B cell (primary cell): ENCODE measurements at places on chromosomes 11 and 22.

GRCh38 chr22:46851941-46852340 lies 89.5 kb downstream of the TBC1D22A start:
- no peak overlapping the region for H3K4me3 ChIP-seq
- no peak overlapping the region for H3K27ac ChIP-seq

- no peaks in the 10 kb centered on the region for H3K27me3 ChIP-seq
- no peak for DNase-seq
- no peaks in the 10 kb centered on the region for H3K4me1 ChIP-seq
- no peaks in the 10 kb centered on the region for H3K36me3 ChIP-seq
- H3K4me3 ChIP-seq: no peak overlapping the region
Observed at GRCh38 chr11:101582989-101583250, 887 bp downstream of the TRPC6 start.

DNA sequence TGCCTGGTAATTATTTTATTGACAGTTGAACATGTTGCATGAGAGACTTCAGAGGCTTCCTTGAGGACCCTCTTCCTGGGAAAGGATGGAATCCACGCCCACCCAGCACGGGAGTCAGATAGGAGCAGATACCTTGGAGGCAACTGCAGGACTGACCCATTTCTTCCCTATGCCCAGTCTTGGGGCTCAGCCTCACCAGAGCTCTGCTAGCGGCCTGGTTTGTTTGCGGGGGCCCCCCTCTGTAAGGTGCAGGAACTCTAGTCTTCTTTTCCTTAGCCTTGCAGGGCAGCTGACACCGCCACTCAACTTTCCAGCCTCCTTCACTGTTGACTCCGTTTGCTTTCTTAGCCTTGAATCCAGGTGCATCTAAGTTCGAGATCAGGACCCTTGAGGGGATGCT lies 1032.8 kb downstream of the BRD1 start:
- no peak for DNase-seq
- no peak overlapping the region for H3K27ac ChIP-seq
- no peaks in the 10 kb centered on the region for H3K4me1 ChIP-seq
- H3K27me3 ChIP-seq: no peaks in the 10 kb centered on the region

- H3K27ac ChIP-seq: no peak overlapping the region
- H3K4me1 ChIP-seq: peaks cover 5% of the 10 kb centered on the region
- no peaks in the 10 kb centered on the region for H3K27me3 ChIP-seq
- H3K4me3 ChIP-seq: no peak overlapping the region
- H3K36me3 ChIP-seq: no peaks in the 10 kb centered on the region
Observed at GRCh38 chr11:45171550-45171949, 25.1 kb downstream of the PRDM11 start.

DNA sequence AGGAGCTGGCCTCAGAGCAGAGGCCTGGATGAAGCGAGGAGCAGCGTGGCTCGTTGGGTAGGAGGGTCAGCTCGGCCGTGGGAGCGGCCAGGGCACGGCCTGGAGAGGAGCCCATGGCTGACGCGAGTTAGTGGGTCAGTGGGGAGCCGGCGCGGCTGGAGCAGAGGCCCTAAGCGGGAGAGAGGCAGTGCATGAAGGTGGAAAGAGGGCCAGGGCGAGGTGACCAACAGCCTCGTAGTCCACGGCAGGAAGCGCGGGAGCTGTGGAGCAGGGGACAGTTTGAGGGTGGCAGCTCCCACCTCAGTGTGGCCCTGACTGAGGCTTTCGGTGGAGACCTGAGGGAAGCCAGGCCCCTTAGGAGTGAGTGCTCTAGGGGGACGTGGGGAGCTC lies 24.1 kb downstream of the DCPS start:
- peaks cover 36% of the 10 kb centered on the region for H3K36me3 ChIP-seq
- no peak overlapping the region for H3K27ac ChIP-seq
- H3K4me3 ChIP-seq: no peak overlapping the region
- H3K4me1 ChIP-seq: no peaks in the 10 kb centered on the region
- DNase-seq: no peak

- peaks cover 29% of the 10 kb centered on the region for H3K4me1 ChIP-seq
- H3K27ac ChIP-seq: peak overlapping the region; percentile 76
- DNase-seq: peak; percentile 35
- H3K27me3 ChIP-seq: no peaks in the 10 kb centered on the region
- no peaks in the 10 kb centered on the region for H3K36me3 ChIP-seq
Observed at GRCh38 chr22:45684169-45684568, 12.5 kb downstream of the ATXN10 start.

DNA sequence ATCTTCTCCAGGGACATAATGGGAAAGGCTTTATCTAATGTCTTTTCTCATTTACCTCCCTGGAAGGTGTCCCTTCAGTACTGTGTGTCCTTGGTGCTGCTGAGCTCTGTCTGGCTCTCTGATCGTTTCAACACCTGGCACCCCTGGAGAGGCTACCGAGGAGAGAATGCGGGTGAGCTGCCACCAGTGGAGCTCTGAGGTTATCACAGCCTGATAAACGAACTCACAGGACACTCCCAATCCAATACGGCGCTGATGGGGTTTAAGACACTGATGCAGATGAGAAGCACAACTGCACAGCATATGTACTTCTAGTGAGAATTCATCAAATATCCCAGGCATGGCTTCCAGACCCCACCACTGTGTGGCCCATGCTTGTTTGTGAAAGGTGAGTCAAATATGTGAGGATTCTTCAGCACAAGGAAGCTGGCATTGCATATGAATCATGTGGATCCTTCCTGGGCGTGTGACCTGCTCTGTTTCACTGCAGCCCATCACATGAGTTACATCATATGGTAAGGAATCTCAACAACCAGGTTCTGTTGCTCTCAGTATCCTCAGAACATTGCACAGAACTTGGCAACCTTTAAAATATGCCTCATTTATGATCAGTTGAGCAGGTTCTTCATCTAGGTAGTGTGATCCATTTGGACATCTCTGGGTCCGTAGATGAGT lies 34.8 kb upstream of the VWA5A start:
- no peak overlapping the region for H3K27ac ChIP-seq
- no peak for DNase-seq
- peaks cover 11% of the 10 kb centered on the region for H3K4me1 ChIP-seq
- no peak overlapping the region for H3K4me3 ChIP-seq

DNA sequence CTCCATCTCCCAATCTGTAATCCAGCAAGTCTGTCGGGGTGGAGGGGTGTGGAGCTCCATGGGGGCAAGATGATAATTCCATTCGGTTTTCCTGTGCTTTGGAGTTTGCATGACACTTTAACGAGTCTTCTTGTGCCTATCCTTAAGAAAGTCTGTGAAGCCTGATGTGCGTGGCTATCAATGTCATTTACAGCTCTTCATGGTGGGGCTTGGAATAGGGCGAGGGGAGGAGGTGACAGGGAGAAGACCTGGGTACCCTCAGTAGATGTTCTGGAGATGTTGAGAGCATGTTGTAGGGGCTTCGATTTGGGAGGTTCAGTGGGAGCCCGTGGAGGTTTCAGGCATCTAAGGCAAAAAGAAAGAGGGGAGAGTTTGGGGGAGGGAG lies 579 bp upstream of the PHLDB1 start:
- no peaks in the 10 kb centered on the region for H3K27me3 ChIP-seq
- no peak for DNase-seq
- no peaks in the 10 kb centered on the region for H3K36me3 ChIP-seq
- no peak overlapping the region for H3K27ac ChIP-seq
- no peak overlapping the region for H3K4me3 ChIP-seq

GRCh38 chr11:81449588-81450156 lies 1284.0 kb downstream of the FAM181B start:
- no peak overlapping the region for H3K4me3 ChIP-seq
- no peak overlapping the region for H3K27ac ChIP-seq
- H3K36me3 ChIP-seq: no peaks in the 10 kb centered on the region
- DNase-seq: no peak
- H3K4me1 ChIP-seq: no peaks in the 10 kb centered on the region
- no peaks in the 10 kb centered on the region for H3K27me3 ChIP-seq

- no peak for DNase-seq
- H3K4me1 ChIP-seq: no peaks in the 10 kb centered on the region
- H3K36me3 ChIP-seq: no peaks in the 10 kb centered on the region
Observed at GRCh38 chr11:34406413-34406812, 32.3 kb upstream of the CAT start.

- H3K27ac ChIP-seq: no peak overlapping the region
- peaks cover 30% of the 10 kb centered on the region for H3K4me1 ChIP-seq
- H3K27me3 ChIP-seq: peaks cover 3% of the 10 kb centered on the region
Observed at GRCh38 chr11:114262681-114263512, 33.3 kb upstream of the NNMT start.

DNA sequence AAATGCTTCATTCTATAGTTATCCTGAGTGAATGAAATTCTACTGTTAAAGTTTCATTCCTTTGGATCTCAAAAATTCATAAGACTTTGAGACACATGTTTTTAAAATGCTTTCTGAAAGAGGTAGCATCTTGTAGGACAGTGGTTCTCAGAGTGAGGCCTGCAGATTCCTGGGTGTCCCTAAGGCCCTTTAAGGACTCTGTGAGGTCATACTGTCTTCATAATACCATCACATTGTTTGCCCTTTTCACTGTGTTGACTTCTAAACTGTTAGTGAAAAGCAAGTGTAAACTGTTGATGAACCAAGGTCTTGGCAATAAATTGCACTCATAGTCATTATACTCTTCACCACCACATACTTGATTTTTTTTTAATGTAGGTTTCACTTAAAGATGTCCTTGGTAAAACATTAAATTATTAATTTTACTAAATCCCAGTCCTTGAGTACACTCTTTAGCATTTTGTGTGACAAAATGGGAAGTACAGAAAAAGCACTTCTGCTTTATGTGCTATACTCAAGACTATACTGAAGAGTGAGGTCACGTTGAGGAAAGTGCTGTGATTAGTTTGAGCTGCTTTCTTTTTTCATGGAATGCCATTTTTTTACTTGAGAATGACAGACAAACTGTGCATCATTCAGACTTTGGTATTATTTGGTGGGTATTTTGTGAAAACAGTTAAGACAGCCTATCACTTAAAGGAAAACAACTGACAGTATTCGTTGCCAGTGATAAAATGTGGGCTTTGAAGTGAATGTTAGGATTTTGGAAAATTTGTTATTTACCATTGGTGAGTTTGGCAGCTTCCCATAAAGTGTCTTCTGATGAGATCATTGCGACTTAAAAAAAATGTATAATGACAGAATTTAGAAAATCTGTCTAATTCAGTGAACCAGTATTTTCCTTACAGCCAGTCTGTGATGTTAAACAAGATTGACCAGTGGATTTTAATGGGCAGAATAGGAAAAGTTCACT lies 61.1 kb downstream of the SPECC1L start:
- H3K4me1 ChIP-seq: peaks cover 11% of the 10 kb centered on the region
- H3K36me3 ChIP-seq: peaks cover 37% of the 10 kb centered on the region
- DNase-seq: peak; percentile 32
- H3K27me3 ChIP-seq: no peaks in the 10 kb centered on the region

DNA sequence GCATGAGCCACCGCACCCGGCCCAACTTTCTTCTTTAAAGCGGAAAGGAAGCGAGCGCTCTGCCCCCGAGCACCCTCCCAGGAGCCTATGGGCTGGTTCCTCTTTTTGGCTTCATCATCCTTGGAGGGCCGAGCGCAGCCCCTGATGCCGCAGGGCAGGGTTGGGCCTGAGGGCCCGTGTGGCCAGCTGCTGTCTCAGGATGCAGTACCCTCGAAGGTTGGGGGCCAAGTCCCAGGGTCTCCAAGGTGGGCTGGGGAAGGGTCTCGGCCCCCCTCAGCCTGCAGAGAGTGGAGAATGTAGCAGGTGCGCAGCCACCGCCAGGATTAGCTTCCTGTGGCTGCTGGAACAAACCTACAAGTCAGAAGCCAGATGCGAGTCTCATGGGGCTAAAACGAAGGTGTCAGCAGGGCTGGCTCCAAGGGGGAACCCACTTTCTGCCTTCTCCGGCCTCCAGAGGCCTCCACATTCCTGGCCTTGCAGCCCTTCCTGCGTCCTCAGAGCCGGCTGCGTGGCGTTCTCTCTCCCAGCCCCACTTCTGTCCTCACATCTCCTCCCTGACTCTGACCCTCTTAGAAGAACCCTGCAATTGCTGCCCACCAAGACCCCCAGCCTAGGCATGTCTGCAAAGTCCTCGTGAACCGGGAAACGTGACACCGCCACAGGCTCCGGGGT lies 2.9 kb downstream of the PANX2 start:
- DNase-seq: peak; percentile 71
- peaks cover 33% of the 10 kb centered on the region for H3K4me1 ChIP-seq

GRCh38 chr11:12263141-12263693 lies 114.2 kb upstream of the PARVA start:
- H3K4me3 ChIP-seq: no peak overlapping the region
- DNase-seq: no peak
- H3K27ac ChIP-seq: no peak overlapping the region
- no peaks in the 10 kb centered on the region for H3K4me1 ChIP-seq

DNA sequence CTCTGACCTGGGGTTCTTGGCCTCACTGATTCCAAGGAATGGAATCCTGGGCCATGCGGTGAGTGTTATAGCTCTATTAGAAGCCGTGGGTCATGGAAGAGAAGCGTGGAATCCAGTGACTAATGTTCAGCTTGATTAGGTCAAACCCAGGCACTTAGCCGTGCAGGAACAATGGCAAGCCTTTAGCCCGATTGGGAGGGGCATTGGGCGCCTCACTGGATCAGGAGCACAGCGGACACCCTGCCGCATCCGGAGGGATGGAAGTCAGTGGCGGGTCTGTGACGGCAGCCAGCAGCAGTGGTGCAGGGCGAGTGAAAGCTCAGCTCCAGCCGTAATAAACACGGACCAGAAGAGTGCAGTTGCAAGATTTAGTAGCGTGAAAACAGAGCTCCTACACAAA lies 20.5 kb upstream of the SLC17A6 start:
- H3K4me1 ChIP-seq: no peaks in the 10 kb centered on the region
- no peaks in the 10 kb centered on the region for H3K27me3 ChIP-seq
- H3K4me3 ChIP-seq: no peak overlapping the region
- H3K27ac ChIP-seq: no peak overlapping the region
- no peak for DNase-seq

DNA sequence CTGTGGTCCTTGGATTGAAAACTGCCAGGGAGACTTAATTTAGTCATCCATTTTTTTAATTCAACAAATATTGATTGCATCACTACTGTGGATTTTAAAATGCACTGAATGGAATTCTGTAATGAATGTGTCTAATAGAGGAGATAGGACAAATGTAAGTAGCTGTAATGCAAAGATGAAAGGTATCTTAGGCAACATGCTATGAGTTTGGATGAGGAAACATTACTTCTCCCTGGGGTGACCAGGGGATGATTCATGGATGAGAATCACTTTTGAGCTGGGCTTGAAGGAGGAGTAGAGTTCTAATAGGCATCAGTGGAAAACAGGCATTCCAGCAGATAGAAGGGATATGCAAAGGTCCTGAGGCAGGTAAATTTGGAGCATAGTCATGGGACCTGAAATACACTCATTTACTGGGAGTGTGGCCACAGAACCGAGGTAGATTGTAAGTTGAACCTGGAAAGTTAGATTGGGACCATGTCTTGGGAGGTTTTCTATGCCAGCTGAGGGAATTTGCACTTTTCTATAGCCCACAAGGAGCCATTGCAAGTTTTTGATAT lies 43.4 kb downstream of the PKNOX2 start:
- no peak overlapping the region for H3K27ac ChIP-seq
- H3K4me3 ChIP-seq: no peak overlapping the region
- H3K36me3 ChIP-seq: no peaks in the 10 kb centered on the region
